ENCODE measurements at places on chromosomes 1 and 21.

DNA sequence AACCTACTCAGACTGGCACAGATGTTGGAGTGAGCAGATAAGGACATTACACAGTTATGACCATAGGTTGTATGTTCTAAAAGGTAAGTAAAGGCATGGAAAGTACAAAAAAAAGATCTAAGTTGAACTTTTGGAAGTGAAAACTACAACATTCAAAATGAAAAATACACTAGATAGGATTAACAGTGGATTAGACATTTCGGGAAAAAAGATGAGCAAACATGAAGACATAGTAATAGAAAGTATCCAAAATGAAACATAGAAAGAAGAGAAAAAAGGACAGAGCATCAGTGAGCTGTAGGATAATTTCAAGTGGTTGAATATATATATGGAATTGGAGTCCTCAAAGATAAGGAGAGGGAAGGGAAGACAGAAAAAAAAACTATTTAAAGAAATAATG lies 34.0 kb upstream of the CR2 start:
- DNase-seq: no peak

GRCh38 chr21:19522381-19522780 lies 1118.8 kb upstream of the TMPRSS15 start:
- DNase-seq: no peak

DNA sequence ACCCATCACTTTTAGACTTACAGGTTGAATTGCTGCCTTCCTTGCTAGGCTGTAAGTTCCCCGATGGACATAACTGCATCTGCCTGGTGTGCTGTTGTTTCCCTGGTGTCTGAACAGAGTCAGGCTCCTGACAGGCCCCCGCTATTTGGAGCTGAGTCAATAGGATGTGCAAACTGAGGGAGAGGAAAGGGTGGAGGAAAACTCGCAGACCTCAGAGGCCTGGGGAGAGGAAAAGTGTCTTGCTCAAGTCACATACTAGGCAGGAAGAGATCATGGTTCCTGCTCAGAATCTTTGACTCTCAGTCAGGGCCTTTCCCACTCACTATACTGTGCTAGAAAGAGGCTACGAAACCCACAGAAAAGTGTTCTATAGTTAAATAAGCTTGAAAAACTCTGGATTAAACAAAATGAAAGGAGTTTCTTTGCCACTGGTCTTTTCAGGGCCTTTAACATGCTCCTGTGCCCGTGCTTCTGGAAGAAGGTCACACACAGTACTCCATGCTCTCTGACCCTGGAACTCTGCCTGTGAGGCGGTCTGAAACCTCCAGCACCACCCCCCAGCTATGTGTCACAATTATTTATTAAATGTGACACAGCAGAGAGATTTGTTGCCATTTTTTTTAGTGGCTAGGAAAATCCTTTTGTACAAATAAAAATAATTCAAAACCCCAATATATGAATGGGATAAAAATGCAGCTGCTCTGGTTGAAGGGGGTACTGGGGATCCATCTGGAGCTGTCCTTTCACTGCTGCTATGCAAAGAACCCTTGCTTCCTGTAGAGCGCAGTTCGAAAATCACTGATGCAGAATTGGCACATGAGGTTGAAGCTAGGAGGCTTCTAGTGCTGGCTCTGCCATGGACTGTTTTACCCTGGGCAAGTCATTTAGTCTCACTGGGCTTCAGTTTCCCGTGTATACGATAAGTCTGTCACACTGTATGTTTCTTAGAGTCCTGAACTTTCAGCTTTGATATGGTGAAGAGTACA lies 20.1 kb upstream of the CDCP2 start:
- no peak for DNase-seq

GRCh38 chr1:7856345-7856744 lies 3.5 kb upstream of the UTS2 start:
- DNase-seq: no peak

DNA sequence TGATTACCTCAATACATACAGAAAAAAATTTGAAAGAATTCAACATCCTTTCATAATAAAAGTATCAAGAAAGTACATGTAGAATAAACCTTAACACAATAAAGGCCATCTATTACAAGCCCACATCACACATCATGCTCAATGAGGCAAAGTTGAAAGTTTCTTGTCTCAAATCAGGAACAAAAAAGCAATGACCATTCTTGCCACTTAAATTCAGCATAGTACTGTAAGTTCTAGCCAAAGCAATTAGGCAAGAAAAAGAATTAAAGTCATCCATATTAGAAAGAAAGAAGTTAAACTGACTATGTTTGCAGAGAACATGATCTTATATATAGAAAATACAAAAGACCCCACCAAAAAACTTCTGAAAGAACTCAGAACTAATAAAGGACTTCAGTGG lies 44.5 kb downstream of the KCNT2 start:
- DNase-seq: no peak

DNA sequence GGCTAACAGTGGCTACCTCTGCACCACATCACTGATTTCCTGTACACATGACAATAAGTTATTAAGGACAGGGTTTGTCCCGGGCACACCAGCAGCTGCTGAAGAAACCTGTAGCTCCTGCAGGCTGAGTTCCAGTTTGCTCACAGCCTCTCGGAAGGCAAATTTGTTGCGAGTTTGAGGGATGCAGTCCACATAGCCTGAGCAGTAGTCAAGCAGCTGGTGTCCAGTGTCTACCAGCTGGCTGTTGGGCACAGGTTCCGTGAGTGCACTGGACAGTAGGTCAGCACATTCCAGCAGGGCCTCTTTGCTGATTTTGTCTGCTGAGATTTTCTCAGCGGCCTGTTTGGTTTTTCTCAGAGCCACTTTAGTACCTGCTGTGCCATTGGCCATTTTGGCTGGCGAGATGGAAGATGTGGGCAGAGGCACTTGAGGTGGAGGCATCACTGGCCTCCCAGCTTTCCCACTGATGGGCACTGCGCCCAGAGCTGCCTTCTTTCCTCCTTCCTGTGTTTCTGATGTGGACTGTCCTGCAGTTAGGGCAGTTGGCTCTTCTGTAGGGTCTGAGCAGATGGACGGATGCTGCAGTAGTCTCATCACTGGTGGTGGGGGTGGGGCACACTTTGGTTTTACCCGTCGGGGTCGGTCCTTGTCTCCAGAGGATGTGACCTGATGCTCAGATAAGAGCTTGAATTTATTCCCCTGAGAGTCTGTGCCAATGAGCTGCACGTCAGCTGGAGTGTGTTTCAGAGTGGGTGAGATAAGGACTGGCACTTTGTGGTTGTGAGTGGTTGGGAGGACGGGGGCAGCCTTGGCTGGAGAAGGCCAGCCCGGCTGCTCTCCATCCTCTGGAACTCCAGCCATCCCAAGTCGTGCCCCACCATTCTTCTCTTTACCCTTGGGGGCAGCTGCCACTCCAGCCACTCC lies 26.1 kb downstream of the TOR3A start:
- DNase-seq: no peak
